Uterine smooth muscle cell (primary cell): ENCODE measurements at places on chromosomes 11 and 22. TPM values are rescaled to one million over a fixed set of nuclear protein-coding genes. Genes with fewer than 3 reads are reported as not detected.

CD3G gene
- 0.12 TPM in 1 of 2 replicates, not detected in the other for total RNA-seq

RAPSN gene
- not detected in 2 replicates for total RNA-seq

OR4D5 gene
- total RNA-seq: not detected in 2 replicates

CATSPERZ gene
- not detected in 2 replicates for total RNA-seq

PHF21B gene
- under 0.01 TPM in 1 of 2 replicates, not detected in the other for total RNA-seq

CCDC81 gene
- 2.7 and 3.4 TPM in 2 replicates for total RNA-seq

OR8A1 gene
- total RNA-seq: not detected in 2 replicates

CRYBB3 gene
- not detected in 2 replicates for total RNA-seq

OTOG gene
- not detected in 2 replicates for total RNA-seq

OR8D4 gene
- total RNA-seq: not detected in 2 replicates

CBX6 gene
- total RNA-seq: 44.0 and 50.2 TPM in 2 replicates

WBP2NL gene
- 0.11 and 0.50 TPM in 2 replicates for total RNA-seq

OR52A1 gene
- not detected in 2 replicates for total RNA-seq

TRIM48 gene
- not detected in 2 replicates for total RNA-seq

NPAS4 gene
- total RNA-seq: not detected in 2 replicates

SPCS2 gene
- 23.1 and 48.4 TPM in 2 replicates for total RNA-seq

P4HA3 gene
- total RNA-seq: 6.0 and 21.9 TPM in 2 replicates

SEC14L3 gene
- not detected in 2 replicates for total RNA-seq

WT1 gene
- 6.9 and 13.8 TPM in 2 replicates for total RNA-seq

DNHD1 gene
- total RNA-seq: 9.0 and 12.2 TPM in 2 replicates

ME3 gene
- 18.2 and 32.4 TPM in 2 replicates for total RNA-seq

NUDT8 gene
- 7.5 and 8.7 TPM in 2 replicates for total RNA-seq

AHNAK gene
- total RNA-seq: 598 and 812 TPM in 2 replicates

MPPED1 gene
- not detected in 2 replicates for total RNA-seq

USP35 gene
- 11.0 and 13.4 TPM in 2 replicates for total RNA-seq

ABCC8 gene
- total RNA-seq: not detected in 2 replicates

TRPC6 gene
- total RNA-seq: 1.00 and 1.3 TPM in 2 replicates

LAYN gene
- total RNA-seq: 34.1 and 45.0 TPM in 2 replicates

SIRT3 gene
- total RNA-seq: 6.2 and 8.2 TPM in 2 replicates

MPPED2 gene
- total RNA-seq: under 0.01 and 0.22 TPM in 2 replicates

KCNA4 gene
- under 0.01 TPM in 1 of 2 replicates, not detected in the other for total RNA-seq

ELFN2 gene
- total RNA-seq: 0.25 and 1.00 TPM in 2 replicates

IGF2 gene
- total RNA-seq: 0.11 and 0.25 TPM in 2 replicates

SYT13 gene
- total RNA-seq: not detected in 2 replicates

PLEKHB1 gene
- 0.33 and 2.5 TPM in 2 replicates for total RNA-seq

ELF5 gene
- 0.12 TPM in 1 of 2 replicates, not detected in the other for total RNA-seq

UCP3 gene
- total RNA-seq: 0.11 and 0.37 TPM in 2 replicates

SLC17A6 gene
- total RNA-seq: not detected in 2 replicates

NFRKB gene
- 17.0 and 22.7 TPM in 2 replicates for total RNA-seq

SGSM1 gene
- total RNA-seq: under 0.01 and 0.11 TPM in 2 replicates

GSTP1 gene
- total RNA-seq: 596 and 840 TPM in 2 replicates

FOLR3 gene
- 3.8 and 11.1 TPM in 2 replicates for total RNA-seq

PRRG4 gene
- total RNA-seq: 0.12 and 0.22 TPM in 2 replicates

ZP1 gene
- total RNA-seq: 0.12 TPM in 1 of 2 replicates, not detected in the other

OVOL1 gene
- not detected in 2 replicates for total RNA-seq

ALDH3B1 gene
- 16.7 and 36.6 TPM in 2 replicates for total RNA-seq

UQCC3 gene
- total RNA-seq: 12.0 and 12.6 TPM in 2 replicates

GLYATL2 gene
- 0.62 and 1.4 TPM in 2 replicates for total RNA-seq

PPP1CA gene
- total RNA-seq: 159 and 215 TPM in 2 replicates

SLC22A12 gene
- not detected in 2 replicates for total RNA-seq

APOL6 gene
- total RNA-seq: 26.0 and 28.7 TPM in 2 replicates

ANGPTL5 gene
- total RNA-seq: not detected in 2 replicates

CRYBB2 gene
- total RNA-seq: not detected in 2 replicates

C22orf23 gene
- total RNA-seq: 0.33 and 0.62 TPM in 2 replicates

SPON1 gene
- under 0.01 and 0.12 TPM in 2 replicates for total RNA-seq
